ENCODE measurements at places on chromosomes 3 and 15.

- no peak for DNase-seq
These were observed 90.9 kb downstream of the MBNL1 start for GRCh38 chr3:152359385-152360248.

DNA sequence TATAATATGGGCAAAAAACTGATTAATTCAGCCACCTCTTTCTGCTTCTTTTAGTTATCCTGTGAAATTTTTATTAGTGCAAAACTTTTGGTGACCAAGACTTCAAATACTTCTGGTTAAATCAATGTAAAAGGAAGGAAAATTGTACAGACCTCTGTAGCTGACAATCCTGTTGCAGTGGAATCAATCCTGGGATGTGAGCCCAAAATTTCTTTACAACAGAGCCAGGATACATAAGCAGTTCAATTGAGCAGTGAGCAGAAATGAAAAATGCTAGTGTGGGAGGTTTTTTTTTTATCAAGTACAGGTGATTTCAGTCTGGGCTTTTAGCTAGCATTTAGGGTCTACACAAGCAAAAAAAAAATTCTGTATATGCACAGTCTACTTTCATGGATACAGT is 398.0 kb downstream of the OTOL1 start:
- no peak for DNase-seq

- peak; percentile 23 for DNase-seq
These were observed 24.9 kb downstream of the ETFA start for GRCh38 chr15:76286271-76286879.

- peak; percentile 44 for DNase-seq
These were observed 2.4 kb downstream of the SLCO3A1 start for GRCh38 chr15:91855684-91856489.

DNA sequence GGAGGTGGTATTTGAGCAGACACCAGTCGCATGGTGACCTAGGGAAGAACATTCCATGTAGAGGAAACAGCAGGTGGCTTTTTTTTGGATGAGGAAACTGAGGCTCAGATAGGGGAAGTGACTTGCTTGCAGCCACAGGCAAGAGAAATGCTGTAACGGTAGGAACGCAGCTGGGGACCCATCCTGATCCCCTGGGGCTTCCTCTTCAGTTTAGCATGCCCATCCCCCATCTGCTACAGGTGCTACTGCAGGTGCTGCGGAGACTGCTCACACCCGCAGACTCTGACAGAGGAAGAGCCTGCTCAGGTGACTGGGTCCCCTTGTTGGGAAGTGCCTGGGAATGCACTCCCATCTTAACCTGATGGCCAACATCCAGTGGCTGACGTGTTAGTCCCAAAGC is 55.4 kb upstream of the SEC13 start:
- no peak for DNase-seq

DNA sequence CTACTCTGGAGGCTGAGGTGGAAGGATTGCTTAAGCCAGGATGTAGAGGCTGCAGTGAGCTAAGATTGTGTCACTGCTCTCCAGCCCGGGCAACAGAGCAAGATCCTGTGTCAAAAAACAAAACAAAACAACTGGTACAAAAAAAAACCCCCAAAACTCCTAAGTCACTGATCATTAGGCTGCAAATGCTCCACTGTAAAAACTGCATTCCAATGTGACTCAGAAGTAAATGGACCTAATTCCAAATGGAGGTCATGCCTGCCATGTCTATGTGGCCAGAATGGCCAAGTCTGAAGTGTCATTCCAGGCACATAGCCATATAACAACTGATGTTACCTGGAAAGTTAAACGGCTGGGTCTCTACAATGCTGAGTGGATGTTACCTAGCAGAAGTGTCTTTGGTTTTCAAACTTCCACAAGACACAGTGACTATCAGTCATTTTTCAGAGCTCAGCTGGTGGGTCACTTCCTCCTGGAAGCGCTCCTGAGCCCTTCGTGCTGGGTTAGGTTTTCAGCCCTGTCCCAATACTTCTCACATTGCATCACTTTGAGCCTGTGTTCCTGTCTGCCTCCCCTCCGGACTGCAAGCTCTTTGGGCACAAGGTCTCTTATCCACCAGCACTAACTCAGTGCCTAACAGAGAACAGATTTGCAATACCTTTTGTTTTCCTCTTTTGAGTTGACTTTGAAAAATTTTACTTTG is 10.6 kb downstream of the FSTL1 start:
- no peak for DNase-seq

GRCh38 chr3:155426524-155427230 is 133.2 kb upstream of the STRIT1 start:
- DNase-seq = no peak

DNA sequence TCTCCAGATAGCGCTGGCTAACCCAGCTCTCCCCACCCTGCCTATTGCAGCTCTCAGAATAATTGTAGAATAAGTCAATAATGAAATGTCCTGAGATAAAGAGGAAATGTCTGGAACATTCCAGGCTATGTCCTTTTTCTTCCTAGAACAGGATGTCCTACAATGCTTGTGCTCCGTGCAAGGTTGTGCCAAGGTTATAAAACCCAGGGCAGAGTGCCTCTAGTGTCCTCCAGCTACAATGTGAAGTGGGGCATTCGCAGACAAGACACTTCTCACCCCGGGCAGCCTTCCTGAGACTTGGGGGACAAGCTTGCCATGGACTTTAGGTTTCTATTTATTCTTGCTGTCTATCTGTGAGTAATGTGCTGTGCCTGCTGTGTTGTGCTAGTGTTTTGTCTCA is 900.6 kb downstream of the TUSC7 start:
- no peak for DNase-seq

DNA sequence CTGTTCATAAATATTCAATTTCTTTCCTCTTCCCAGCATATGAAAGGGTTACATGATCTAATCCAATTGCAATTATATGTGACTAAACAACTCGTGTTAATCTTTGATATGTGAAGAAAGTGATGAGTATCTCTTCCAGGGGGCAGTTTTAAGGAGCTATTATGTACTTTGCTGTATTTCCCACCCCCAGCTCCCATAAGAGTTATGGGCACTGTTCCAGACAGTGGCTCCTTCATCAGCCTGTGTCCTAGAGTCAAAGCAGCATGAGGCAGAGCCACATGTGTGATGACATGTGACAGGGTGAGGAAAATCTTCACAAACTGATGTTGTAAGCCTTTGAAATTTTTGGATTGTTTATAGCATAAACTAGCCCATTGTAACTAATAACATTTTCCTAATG is 315.4 kb downstream of the DIPK2A start:
- no peak for DNase-seq

DNA sequence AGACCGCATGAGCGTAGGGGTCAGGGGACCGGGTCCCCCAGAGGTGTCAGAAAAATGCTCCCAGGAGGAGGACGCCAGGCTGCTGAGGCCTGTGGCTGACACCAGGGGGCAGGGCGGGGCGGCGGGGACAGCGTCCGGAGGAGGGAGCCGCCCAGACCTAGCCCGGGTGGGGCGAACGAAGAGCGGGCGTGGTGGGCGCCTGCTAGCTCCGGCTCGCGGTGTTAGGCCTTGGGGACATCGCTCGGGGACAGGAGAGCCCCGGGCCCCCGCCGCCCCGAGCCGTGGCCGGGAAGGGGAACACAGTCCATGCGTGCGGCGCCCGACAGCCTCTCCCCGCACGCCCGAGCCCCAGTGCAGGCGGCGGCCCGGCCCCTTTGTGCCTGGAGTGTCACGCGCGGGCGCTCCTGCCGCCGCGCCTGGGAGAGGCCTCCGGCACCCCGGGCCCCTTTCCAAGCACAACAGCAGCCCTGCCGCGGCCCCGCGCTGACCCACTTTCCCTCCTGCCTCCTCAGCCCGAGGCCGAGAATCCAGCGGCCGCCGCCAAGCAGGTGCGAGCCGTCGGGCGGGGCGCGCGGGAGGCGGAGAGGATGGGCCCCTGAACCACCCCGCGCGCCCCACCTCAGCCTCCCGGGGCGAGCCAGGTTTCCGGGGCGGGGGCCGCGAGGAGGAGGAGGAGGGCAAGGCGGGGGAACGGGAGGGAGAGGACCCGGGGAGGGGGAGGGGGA is 111.0 kb upstream of the KLF13 start:
- peak; percentile 86 for DNase-seq

- DNase-seq = no peak
These were observed 190.0 kb downstream of the ARRDC4 start for GRCh38 chr15:98150536-98150935.

DNA sequence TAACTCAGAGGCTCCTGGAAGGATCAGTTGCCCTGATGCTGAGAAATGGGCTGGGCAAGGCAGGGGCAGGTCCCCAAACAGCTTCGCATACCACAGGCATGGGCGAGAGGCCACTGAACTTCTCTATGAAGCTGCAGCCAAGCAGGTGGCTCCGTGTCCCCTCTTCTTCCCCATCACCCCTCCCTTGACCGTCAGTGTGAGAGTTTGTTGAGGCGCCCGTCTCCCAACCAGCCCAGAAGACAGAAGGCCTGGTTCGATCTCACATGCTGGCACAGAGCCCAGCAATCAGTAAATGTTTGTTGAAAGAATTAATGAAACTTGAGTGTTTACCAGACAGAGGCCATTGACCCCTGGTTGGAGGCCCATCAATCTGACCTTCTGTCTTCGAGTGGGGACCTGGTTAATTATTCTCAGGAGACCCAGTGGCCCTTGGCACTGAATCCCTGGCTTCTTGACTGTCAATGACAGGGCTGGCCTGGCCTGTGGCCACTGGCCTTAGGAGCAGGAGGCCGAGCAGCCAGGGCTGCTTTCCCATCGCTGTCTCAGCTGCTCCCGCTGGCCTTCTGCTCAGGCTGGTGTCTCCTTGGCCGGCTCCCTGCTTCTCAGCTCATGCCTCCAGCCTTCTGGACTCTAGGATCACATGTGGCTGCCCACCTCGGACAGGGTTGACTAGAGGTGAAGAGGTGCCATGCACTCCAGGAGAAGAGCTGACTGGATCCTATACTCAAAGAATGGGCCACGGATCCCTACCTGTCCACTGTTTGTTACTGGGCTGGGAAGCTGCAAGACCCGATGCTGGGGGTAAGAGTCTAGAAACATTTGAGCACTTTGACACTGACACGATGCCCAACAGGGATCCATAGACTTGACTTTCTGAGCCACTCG is 113.4 kb downstream of the ASB7 start:
- no peak for DNase-seq

GRCh38 chr3:25427942-25428788 is at the start of gene RARB:
Gene RARB (plus strand): TSS chr3:25428263. CDS start chr3:25428732, 469 bp downstream.
- DNase-seq = no peak

DNA sequence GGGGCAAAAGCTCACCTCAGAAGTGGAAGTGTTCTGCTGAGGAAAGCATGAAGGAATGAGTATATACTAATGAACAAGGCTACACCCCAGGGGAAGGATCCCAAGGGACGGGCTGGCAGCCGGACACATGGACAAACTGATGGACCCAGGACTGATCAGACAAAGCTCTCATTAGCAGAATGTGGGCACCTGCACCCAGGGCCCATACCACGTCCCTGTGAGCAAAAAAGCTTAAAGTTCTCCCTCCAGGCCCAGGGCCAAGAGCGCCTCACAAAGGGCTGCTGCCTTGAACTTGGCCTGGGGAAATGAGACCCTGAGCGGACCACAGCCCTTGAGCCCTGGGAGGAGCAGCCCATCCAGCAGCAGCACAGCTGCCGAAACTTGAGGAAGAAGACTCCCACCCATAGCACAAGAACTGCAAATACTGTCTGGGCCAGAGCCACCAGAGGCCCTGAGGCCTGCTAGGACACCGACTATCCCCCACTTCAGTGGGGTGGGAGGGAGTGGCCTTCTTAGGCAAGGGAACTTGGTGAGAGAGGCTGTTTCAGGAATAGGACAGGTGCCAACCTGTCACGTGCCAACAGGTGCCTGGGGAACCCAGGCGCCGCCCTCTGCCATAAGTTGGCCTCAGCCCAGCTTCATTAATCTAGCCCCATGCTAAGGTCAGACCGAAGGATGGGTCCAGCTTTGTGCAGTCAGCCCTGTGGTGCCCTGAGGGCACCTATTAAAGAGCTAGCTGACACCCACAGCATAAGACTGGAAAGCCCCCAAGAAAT is 2.3 kb upstream of the GMPPB start:
- DNase-seq = no peak

- no peak for DNase-seq
These were observed at the start of gene RHO for GRCh38 chr3:129528589-129529100. Gene RHO (plus strand): TSS chr3:129528639. CDS start chr3:129528734, 95 bp downstream.

DNA sequence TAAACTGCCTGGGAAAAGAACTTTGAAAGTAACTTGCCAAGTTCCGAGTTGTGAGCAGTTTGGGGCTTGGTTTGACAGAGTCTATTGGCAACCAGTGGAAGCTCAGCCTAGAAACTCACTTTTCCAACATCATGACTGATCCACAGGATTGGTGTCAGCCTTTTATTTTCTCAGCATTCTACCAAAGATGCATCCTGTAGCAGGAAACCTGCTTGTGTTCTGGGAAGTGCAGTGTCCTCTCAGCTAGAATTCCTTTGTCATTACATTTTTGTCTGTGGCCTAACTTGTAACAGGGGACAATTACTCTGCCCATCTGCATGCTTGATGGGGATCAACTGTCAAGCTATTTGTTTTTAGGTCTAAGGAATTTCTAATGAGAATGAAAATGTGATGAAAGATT is 116.7 kb upstream of the LMOD3 start:
- DNase-seq = no peak

DNA sequence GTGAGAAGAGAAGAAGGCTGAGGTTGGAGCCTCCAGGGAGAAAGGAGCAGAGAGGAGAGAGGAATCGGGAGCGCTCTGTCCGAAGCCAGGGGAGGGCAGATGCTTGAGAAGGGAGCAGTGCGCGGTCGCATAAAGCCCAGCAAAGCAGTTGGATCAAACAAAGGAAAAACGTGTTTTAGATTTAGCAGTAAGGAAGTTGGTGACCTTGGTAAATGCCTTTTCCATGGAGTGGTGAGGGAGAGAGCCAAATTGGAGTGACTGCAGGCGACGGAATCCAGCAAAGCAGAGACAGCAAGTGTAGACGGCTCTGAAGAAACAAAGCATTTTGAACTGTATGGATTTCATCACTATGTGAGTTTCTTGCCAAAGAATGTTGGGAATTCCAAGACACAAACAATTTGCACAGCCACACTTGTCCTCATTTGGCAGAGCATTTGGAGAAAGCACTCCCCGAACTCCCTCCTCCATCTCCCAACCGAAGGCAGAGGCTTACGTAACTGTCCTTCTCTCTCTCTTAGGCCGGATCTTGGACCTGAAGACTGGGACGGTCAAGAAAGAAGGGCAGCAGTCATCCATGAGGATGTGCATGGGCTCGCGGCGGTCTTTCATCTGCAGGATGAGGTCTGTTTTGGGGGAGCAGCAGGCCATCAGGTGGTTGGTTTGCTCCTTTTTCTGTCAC is 103.6 kb downstream of the ARNT2 start:
- DNase-seq = no peak

GRCh38 chr3:188400494-188401243 is 246.7 kb downstream of the LPP start:
- peak; percentile 9 for DNase-seq

DNA sequence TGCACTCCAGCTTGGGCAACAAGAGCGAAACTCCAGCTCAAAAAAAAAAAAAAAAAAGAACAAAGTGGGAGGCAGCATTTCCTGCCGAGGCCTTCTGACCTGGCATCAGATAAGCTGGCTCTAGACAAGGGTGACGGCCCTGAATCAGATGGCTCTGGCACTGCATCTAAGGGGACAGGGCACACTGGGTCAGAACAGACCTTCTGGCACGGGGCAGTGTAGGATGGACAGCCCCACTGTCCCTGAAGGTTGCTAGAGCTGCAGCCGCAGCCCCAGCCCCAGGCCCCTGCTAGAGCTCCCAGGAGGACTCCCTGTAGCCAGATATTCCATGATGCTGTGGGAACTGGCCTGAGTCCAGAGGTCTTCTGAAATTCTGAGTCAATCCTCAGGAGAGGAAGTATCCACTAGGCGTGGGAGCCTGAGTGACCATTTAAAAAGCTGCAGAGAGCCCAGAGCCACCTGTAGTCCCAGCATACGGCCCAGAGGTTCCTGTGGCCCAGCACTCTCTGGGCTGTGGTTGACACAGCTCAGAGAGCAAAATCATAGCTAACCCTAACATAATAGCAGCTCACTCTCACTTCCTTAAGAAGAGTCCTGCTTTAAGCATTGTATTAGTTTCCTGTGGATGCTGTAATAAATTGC is 69.2 kb upstream of the MFGE8 start:
- DNase-seq = no peak
